Memory B cell (primary cell): ENCODE measurements at places on chromosomes 11 and 22.
A peak's percentile ranks its signal among the peaks of the same experiment; 100 is the strongest.

DNA sequence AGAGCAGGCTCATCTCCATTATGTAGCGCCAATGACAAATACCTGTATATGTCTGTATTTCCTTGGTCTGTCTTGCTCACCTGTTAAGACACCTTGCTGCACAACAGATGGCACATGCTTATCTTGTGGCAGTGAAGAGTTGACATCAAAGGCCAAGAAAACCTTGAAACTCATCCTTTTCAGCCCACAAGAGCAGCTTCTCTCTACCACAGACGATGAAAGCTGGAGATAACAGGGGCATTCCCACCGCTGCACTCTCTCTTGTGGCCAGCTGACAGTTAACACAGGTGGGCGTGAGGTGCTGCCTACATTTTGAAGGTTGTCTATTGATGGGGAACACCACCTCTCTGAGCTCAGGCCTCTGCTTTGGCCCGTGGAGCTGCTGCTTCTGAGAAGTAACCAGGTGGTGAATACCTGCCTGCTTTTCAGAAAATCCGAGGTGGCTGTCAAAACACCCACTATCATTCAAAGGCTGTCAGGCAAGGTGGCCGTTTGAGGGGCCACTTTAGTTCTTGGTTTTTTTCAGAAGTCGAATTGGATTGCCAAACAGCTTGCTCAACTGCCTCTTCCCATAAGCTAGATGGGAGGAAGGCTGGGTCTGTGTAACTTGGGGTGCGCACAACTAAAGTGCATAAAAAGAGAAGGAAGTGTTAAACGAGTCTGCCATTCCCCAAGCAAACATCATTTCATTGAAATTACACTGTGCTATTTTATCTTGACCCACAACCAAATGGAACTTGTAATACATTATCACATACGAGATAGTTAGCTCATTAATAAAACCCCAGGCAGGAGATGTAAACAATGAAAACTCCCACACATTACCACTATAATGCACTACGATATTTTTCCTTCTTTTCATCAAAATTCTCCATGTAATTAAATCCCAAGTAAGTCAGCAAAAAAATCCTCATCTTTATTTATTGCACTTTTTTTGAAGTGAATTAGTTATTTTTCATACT is 87.1 kb upstream of the RAG2 start:
- DNase-seq: no peak

- DNase-seq: no peak
These were observed 45.8 kb upstream of the LIN7C start for GRCh38 chr11:27552341-27552740.

DNA sequence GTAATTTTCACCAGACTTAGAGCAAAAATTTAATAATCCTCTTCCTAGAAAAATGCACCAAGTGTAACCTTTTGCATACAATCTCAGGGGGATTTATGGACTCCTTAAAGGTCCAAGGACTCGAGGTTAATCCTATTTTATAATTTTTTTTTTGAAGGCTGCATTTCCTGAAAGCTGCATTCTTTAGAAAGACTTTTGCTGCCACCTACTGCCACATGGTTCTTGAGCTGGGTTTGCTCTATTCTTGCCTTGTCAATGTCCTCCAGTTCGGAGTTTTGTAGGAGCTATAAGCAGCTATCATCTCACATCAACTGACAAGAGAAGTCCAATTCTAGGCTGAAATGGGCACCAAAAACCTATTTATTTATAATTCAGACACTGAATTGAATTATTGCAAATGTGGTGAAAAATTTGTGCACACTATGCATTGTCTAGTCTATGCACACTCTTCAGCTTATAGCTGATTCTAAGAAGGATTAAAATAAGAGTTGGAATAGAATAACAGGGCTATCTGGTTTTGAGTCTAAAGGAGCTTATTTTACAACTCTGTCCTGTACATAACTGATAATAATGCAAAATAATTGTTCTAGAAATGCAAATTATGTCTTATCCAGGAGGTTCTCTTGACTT is 31.3 kb downstream of the TRAF6 start:
- DNase-seq: peak; percentile 29

DNA sequence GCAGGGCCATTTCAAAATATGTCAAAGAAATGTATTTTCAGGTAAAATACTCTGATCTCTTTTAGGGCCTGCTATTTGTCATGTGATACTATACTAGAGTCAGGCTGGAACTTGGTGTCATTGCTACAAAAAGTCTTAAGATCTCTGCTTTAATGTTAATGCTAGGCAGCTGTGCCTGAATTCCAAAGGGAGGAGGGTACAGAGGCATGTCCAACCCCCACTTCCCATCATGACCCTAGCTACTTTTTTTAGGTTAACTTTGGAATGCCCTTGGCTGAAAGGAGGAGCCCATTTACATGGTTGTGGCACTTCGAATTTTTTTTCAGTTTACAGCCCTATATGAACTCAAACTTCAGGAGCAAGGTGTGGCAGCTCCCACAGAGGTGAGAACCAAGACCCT is 58.1 kb downstream of the OSBP2 start:
- DNase-seq: no peak

DNA sequence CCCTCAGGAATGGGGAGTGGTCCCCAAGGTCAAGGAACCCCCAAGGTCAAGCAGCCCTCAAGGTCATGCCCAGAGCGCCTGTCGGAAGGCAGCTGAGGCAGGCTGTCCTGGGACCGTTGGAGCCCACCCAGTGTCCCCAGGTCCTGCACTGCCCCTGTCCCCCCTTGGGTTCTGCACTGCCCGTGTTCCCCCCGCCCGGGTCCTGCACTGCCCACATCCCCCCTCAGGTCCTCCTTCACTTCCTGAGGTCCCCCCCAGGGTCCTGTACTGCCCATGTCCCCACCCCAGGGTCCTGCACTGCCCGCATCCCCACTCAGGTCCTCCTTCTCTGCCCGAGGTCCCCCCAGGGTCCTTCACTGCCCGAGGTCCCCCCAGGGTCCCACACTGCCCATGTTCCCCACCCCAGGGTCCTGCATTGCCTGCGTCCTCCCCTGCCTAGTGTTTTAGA is 1073.0 kb downstream of the BRD1 start:
- DNase-seq: no peak

DNA sequence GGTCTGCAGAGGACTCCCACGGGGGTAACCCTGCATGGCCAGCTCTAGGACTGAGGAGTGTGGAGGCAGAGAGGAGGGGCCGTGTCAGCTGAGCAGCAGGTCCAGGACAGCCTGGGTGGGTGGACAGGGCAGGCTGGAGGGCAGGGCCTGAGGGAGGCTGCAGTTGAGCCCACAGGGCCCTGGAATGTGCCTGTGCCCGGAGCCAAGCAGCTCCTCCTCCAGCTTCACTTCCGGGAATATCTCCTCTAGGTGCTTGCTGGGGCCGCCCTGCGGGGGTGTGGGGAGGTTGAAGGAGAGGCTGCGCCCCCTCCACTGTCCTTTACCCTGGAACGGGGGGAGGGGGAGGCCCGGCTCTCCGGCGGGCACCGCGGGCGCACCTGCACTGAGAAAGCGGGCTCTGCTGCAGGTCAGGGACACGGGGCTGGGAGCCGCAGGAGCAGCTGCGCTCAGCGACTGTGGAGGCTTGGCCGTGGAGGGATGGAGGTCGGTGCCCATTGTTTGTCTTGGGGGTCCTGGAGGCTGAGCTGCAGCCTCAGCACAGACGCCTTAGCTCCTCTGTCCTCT is 1293.2 kb downstream of the BRD1 start:
- DNase-seq: no peak

DNA sequence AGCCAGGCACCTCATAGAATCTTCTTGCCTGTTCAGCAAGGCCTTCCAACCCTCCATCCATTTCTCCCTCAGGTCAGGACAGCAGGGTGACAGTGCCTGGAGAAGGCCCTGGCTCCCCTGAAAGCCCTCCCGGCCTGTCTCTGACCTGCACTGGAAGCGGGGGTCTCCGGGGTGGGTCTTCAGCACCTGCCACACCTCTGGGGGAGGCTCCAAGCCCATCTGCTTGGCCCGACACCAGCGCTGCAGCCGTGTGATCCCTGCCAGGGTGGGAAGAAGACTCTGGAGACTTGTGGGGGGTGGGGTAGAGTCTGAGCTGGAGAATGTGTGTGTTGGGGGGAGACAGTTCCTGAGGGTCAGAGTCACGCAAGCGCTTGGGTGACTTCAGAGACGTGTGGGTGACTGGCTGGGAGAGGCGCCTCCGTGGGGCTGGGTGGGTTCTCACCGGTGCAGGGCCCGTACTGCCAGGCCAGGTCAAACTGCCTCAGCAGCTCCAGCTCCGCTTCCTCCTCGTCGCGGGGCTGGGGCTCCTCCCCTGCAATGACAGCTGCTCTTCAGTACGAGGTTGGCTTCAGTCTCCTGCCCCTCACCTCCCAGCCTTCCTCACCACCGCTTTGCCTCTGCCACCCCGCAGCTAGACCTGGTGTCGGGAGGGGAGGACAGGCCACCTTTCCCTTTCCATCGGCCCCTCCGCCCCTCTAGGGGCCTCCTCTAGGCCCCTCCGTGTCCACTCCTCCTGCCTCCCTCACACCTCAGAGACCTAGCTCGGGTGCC is 615 bp downstream of the POLD4 start:
- peak; percentile 74 for DNase-seq

DNA sequence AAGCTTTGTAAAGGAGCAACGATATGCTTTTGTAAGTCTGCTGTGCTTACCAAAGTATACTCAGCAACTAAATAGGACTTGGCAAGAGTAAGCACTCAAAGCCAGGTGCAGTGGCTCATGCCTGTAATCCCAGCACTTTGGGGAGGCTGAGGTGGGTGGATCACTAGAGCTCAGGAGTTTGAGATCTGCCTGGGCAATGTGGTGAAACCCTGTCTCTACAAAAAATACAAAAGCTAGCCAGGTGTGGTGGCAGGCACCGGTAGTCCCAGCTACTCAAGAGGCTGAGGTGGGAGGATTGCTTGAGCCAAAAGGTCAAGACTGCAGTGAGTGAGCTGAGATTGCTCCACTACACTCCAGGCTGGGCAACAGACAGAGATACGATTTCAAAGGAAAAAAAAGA is 67.5 kb downstream of the PAK1 start:
- no peak for DNase-seq

DNA sequence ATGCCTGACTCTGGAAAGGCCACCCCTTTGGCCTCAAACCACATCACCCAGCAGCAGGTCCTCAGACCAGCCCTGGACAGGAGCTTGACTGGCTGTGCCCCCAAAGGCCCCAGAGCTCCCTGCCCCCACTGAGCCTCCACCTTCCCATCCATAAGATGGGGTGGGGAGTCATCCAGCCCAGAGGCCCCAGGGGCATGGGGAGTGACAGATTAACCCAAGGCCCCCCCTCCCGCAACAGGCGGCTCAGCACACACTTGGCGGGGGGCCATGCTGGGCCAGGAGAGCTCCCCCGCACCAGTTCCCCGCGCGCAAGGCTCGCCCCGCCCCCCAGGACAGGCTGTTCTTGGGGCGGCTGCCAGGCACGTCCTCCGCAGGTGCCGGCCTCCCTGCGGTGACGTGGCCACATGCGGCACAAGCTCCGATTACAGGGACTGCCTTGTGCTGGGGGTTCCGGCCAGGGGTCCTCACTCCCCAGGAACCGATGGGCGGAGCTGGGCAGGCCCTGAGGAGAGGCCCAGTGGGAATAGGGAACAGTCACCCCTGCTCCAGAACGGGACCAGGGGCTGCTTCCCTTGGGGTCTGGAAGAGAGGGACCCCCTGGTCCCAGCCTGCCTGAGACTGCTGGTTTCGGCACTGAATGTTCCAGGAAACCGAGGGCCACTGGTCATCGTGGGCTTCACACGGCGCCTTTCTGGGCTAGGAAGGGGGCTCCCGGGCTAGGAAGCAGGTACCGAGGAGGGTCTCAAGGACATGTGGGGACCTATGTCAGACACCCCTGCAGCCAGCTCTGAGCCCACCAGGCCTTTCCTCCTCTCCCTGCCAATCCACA is 5.1 kb upstream of the CDKN1C start:
- DNase-seq: no peak

DNA sequence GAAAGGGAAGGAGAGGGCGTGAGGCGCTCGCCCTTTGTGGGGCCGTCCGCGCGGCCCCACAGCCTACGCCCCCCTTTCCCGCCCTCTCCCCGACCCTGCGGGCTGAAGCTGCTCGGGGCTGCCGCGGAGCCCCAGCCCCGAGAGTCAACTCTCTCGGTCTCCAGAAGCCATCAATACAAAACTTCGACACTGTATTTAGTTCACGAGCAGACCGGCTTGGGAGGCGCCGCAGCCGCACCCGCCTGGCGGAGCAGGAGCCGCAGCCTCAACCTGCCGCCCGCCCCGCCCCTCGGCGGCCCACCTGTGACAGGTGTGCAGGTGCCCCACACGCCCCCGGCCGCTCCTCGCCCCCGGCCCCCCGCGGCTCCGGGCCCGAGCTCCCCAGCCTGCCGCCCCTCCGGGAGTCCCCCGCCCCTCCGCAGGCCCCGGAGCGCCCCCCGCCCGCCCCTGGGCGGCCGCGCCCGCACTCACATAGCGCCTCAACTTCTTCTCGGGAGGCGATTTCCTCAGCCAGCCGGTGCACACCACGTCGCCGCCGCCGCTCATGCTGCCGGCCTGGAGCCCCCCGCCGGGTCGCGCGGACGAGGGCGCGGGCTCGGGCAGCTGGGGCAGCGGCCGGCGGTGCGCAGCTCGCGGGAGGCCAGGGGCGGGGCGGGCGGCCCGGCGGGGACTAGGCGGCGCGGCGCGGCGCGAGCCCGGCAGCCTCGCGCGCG is at the start of gene GAB2:
GAB2 (minus strand) TSS at position 646 of the 713 bp plus-strand sequence; CDS start at position 546, 100 bp downstream.
- no peak for DNase-seq

DNA sequence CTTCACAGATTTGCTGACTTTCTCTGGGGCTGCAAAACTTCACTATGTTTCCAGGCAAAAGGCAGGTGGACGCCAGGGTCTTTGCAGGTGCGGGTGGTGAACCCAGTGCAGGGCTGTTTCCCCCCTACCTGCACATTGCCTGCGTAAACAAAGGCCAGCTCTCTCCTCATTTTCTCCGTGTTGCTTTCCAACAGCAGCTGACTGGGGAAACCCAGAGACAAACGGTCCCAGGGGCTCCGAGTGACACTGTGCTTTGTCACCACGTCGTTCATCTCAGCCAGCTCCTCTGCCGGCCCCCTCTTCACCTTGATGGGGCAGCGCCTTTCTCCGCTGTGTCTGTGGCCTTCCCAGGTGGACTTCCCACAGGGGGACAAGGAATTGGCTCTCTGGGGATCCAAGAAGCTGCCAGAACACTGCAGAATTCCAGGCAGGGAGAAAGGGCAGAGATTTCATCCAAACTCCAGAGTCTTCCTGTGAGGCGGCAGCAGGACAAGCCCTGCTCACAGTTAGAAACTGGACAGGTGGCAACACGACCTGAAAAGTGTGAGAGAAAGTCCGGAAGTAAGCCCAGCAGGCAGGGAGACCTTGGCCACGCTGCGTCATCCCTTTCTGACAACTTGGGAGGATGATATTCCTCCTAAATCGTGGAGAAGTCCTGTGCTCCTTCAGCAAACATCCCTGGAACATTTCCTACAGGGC is 1493.7 kb downstream of the TBC1D22A start:
- no peak for DNase-seq

DNA sequence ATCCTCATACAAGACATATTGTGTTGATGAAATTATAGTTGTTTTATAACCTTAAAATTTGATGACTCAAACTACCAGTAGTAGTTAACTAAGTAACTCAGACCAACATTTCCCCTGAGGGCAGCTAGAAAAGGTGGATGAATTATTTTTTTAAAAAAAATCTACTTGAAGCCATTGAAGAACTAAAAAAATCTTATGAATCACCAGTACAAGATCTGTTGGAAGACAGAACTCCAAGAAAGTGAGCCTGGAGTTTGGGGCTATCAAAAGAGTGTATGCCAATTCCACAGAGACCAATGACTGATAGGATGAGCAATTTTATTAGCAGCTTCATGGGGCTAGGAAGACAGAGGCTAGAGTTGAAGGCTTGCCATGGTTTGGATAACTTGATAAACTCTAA is 72.4 kb downstream of the CYP2R1 start:
- no peak for DNase-seq

- DNase-seq: no peak
These were observed 2.2 kb downstream of the LMF2 start for GRCh38 chr22:50505276-50505775.
